Muscle of back (tissue), 13 donors: ENCODE measurements at places on chromosomes 6 and 20.
A peak's percentile ranks its signal among the peaks of the same experiment; 100 is the strongest.

GRCh38 chr20:57907131-57908000, 197.6 kb upstream of the PMEPA1 start:
- DNase-seq = no peak

DNA sequence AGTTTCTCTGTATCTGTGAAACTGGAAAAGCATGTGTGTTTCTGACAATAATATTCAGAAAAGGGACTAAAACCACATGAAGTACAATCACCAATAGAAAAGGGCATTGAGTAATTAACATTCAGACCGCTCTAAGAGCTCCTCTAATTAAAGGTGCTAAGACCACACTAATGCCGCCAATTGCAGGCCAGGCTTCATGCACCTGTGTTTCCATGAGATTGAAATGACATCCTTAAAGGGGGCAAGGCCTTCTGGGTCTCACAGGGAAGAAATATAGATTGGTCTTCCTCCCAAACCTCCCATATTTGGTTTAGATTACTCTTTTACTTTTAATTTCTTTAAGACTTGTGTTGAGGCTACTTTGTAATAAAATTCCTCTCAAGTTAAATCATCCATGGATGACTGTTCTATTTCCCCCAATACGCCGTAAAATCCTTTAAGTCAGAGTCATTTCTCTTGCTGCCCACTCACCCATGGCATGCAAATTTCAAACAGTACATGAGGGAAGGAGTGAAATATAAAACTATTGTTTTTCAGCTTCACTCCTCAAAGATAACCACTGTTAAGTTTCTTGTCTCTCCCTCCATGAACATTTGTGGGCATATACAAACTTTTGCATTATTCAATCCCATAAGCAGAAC, 110.6 kb downstream of the UBE3D start:
- no peak for DNase-seq

DNA sequence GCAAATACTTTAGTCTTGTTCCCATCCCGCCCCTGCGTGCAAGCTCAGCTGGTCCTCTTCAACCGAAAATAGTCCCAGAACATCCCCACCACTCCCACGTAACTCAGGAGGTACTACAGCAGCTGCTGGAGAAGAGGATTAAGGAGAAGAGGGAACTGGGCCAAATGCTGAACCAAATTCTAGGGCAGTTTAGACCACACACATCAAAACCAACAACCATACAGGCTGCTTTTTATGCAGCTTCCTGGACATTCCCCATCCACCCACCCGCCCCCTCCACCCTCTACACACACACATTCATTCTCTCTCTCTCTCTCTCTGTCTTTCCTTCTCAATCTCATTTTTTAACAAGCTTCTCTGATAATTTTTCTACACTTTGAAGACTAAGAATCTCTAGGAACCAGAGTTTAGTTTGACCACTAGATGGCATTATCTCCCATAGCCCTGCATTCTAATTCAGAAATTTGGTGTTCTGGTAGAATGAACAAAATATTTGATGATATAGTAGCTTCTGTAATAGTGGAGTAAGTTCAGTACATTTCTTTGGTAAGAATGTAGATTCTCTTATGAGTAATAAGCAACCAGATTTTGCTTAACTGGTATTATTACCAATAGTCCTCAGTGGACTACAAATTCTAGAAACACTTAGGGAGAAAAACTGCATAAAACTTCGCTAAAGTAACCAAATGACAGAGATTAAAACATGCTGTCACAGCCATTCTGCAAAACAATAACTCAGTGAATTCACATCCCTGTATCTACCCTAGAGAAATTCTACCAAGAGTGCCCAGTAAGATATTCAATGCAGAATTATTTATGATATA, 52.1 kb upstream of the BEND6 start:
- DNase-seq = peak; percentile 46

GRCh38 chr6:4922488-4923037, 81.3 kb downstream of the RPP40 start:
- DNase-seq = no peak

DNA sequence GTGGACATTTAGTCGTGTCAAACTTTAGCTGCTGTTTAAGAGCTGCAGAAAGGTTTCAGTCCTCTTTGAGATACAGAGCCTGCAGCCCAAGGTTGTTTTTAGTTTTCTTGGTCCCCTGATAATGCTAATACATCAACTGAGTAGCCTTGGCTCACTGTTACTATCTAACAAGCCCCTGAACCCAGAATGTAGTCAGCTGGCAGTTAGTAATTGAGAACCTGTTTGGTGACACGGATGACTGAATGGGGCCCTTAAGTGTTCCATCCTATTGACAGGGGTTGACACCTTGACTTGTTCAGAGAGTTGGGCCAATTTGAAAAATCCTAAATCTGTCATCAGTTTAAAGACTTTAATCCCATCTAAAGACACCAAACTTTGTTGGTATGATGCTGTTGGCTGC, 2.8 kb downstream of the RTN4IP1 start:
- DNase-seq = no peak

GRCh38 chr20:24289737-24290481, 179.5 kb upstream of the SYNDIG1 start:
- no peak for DNase-seq

DNA sequence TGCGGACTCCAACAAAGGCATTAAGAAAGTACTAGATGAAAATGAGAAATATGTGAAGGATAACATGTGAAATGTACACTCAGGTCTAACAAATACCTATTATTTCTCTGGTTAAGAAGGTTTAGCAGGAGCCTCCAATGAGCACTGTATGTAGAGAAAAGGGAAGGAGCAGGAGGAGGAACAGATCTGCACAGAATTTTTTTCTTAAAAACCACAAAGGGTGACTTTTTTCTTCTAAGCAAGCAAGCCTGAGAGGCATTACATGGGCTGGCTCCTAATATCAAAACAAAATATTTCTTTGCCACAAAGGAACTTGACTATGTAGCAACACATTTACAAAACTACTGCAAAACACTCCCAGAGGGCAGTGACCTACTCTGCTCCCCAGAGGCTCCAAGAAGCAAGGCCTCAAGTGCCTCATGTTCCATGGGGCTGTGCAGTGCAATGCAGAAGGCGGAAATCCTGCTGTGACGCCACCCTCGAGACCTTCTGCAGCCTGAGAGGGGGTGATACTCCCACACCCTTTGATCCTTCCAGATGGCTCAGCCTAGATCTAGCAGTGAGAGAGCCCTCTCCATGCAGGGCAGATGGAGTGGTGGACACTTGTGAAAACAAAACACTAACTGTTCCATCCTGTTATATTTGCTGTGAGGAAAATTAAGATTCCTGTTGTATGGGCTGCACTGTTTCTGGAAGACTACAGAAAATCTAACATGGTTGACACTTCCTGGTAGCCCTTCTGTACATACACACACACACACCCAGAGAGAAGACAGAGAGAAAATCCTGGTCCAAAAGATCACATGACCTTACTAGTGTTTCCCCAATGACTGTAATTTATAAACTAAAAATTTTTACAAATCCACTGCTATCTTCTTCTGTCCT, 36.0 kb upstream of the SMIM29 start:
- DNase-seq = peak; percentile 46

DNA sequence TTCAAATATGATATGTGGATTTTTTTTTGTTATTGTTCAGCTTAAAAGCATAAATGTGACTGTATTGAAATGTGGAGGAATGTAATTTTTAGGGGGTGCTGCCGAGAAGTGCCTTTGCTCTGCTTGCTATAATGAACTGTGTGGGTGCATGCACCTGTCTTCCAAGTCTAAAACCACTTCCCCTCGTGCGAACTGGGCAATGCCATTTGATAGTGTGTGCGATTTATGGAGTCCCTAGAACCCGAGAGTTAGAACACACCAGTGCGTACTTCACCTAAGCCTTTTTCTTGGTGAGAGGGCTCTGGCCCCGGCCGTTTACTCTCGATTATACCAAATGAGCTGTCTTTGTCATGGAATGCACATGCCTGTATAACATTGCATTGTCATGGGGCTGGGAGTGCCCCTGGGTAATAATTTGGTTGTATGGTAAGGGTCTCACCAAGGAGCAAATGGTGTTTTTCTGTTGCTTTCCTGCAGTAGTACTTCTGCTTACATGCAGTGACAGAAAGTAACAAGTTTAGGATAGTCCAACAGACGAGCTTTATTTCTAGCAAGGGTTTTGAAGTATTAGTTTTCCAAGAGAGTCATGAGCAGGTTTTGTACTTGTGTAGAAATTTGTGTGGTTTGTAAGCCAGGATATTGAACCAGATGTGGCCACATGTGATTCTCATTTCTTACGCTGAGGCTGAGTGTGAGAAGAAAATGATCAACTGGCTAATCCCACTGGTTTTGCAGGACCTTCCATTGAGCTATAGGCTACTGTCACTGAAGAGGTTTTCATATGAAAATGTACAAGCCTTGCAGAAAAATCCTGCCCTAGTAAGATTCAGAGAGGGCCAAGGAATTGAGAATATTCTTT, 172.4 kb downstream of the DTNBP1 start:
- no peak for DNase-seq

DNA sequence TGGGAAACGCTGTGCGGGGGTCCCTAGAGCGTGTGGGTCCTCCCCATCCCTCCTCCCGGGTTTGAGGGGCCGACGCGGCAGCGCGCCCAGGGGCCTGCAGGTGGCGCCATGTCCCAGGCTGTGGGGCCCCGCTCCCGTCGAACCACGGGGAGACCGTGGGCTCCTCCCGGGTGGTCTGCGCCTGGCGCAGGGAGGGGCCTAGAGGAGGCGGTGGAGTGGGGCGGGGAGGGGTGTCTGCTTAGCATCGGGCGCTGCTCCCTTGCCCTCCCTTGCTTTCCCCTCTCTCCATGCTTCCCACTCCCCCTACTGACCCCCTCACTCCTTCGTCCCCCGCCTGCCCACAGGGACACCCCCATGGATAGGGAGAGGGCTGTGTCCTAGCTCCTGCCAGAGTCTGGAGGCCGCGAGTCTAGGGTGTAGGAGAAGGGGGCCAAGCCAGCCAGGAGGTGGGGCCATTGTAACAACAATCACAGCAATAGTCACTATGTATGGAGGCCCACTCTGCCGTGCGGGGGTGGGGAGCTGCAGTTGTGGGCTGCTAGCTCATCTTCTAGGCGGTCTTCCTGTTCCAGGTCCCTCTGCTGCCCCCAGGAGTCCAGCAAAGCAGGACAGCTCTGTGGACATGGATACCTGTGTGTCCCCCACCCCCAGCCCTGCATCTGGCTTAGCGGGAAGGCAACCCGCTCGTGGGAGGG, 51.7 kb downstream of the CHMP4B start:
- DNase-seq = peak; percentile 90

GRCh38 chr6:232982-233640, 59.2 kb upstream of the DUSP22 start:
- DNase-seq = no peak

GRCh38 chr6:16964553-16965499, 137.0 kb upstream of the STMND1 start:
- DNase-seq = peak; percentile 90

GRCh38 chr6:9543649-9544048, 871.2 kb downstream of the TFAP2A start:
- no peak for DNase-seq

GRCh38 chr6:142429195-142429594, 127.4 kb downstream of the ADGRG6 start:
- DNase-seq = no peak

DNA sequence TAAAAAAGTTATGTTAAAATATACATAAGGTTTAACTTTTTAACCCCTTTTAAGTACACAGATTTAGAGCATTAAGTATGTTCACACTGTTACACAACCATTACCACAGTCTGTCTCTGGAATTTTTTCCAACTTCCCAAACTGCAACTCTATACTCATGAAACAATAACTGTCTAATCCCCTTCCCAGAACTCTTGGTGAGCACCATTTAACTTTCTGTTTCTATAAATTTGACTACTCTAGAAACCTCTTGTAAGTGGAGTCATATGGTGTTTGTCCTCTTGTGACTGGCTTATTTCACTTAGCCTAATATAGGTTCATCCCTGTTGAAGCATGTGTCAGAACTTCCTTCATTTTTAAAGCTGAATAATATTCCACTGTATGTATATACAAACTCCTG, 98.1 kb downstream of the MAP3K7 start:
- no peak for DNase-seq

DNA sequence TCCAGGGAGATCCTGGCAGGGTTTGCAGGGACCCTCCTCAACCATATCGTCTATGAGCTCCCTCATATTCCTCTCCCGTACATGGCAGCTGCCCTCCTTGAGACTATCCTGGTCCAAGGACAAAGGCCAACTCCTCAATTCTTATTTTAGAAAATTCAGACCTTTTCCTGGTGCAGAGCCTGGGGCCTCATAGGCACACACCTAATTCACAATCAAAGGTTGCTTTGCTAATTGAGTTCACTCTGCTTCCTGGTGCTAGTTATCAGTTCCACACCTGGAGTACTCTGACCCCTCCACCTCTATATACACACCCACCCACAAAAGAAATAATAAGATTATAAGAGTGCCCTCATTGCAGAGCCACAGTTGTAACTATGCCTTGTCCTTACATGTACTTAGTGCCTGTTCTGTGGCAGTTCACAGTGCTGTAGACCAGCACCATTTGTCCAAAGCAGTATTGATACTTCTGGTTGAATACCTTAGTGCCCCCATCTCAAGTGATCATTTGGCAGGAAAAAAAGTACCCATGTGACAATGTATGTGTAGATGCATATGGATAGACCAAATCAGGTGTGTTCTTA, 38.7 kb downstream of the GSS start:
- DNase-seq = no peak

- DNase-seq = peak; percentile 76
These were observed 471.7 kb downstream of the CDKAL1 start for GRCh38 chr6:21005816-21006570.

DNA sequence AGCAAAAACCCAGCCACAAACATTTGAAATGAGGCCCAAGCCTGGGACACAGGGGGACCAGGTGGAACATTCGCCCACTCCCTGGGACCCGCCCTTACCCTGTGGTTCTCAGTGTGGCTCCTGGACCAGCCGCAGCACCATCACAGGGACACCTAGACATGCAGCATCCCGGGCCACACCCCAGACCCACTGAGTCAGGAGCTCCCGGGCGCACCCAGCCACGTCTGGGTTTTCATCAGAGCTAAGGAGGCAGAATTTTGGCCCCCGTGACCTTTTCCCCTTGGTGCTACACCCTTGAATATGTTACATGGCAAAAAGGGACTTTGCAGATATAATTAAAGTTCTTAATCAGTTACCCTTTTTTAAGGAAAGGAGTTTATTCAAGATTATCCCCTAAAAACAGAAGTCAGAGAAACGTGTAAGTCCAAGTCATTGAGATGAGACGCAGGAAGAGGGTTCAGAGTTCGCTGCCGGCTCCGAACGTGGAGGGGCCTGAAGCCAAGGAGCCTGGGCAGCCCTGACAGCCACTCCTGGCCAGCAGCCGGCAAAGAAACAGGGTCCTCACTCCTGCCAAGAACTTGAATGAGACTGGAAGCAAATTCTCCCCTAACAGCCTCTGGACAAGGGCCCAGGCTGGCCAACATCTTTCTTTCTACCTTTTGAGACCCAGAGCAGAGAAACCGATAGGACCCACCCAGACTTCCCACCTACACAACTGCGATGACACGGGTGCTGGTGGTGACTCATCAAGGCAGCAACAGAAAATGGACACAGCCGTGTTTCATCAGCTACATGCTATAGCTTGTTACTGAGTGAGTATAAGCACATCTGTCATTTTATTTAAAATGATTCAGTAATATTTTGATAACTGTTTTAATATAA, 25.3 kb downstream of the BFSP1 start:
- DNase-seq = no peak

- DNase-seq = no peak
These were observed 21.7 kb downstream of the UBD start for GRCh38 chr6:29537714-29538403.

- no peak for DNase-seq
These were observed 23.1 kb downstream of the JARID2 start for GRCh38 chr6:15269011-15269410.

- DNase-seq = no peak
These were observed 239.6 kb downstream of the ERMARD start for GRCh38 chr6:169991031-169991390.
